ENCODE measurements at places on chromosomes 16 and 17.

DNA sequence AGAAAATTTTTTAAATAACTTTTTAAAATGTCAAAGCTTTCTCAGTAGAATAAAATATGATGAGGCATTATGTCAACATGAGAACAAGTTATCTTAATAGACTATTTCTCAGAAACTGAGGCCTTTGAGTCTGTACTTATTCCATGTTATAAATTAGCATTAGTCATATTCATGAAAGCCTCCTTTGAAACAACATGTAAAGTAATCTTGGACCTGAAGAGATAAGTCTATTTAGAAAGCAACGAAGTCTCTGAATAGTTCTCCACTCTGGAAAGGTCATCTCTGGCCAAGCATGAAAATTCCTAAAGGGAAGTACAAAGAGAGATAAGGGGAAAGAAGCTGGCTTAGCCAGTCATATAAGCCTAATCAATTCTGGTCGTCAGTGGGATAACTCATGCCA, 150.8 kb downstream of the CYB561 start:
- peak; percentile 74 for DNase-seq

GRCh38 chr16:55056585-55057401, 126.1 kb downstream of the IRX5 start:
- DNase-seq, result no peak

DNA sequence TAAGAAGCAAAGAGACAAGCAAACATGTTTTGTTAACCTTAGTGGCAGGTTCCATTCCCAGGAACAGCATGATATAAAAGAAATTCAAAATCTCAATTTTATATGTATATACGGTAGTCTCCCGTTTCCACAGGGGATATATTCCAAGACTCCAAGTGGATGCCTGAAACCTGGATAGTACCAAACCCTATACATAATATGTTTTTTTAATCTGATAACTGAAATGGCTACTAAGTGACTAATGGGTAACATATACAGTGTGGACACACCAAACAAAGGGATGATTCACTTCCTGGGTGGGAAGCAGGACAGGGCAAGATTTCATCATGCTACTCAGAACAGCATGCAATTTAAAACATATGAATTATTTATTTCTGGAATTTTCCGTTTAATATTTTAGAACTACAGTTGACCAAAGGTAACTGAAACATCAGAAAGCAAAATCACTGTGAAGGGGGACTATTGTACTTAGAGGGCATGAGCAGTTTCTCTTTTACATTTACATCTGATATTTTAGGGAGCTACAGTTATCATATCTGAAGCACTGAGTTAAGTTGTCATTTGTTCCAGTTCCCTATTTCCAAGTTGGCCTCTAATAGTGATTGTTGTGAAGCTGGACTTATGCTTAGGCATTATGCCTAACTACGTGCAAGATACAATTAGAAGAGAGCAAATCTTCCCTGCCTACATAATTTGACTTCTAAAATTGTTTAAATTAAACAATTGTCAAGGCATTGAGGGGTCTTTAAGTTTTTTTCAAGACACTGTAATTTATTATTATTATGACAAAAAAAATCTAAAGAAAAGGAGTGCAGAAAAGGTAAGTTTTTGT, 34.1 kb upstream of the ABCA6 start:
- DNase-seq, result peak; percentile 36

DNA sequence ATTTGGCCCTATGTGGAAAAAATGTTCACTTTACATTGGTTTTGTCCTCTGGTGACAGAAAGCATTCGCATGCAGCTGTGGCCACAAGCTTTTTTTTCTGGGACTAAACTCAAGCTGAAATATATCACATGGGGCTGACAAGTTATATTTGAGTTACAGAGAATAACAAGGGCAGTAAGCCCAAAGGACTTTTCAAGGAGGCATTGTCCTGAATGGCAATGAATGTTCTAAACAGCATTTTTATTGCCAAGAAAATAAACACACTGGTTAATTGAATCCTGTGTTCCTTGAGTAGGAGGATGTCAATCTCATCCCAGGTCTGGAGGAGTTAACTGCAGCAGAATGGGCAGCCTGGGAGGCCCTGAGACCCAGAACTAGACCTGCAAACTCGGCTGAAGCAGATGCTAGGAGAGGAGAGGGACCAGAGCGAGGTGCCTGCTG, 114.5 kb downstream of the COPRS start:
- peak; percentile 72 for DNase-seq

DNA sequence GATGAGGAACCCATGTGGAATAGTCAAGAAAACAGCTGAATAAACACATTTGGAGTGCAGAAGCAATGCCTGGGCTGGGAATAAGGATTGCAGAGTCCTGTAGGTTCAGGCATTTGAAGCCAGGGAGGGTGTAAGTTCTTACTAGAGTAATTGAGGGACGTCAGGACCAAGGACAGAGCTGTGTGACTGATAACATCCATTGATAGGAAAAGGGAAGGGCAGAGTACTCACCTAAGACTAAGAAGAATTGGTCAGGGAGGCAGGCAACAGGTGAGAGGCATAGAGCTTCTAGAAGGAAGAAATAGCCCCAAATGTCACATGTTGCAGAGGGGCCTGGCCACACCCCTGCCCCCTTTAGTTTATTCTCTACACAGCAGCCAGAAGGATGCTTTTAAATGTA, 79.8 kb upstream of the TMEM132E start:
- DNase-seq, result peak; percentile 28

- DNase-seq, result peak; percentile 57
These were observed 6.9 kb downstream of the PLLP start for GRCh38 chr16:57277586-57277985.

GRCh38 chr17:79960788-79961522, 74.7 kb downstream of the TBC1D16 start:
- peak; percentile 78 for DNase-seq

DNA sequence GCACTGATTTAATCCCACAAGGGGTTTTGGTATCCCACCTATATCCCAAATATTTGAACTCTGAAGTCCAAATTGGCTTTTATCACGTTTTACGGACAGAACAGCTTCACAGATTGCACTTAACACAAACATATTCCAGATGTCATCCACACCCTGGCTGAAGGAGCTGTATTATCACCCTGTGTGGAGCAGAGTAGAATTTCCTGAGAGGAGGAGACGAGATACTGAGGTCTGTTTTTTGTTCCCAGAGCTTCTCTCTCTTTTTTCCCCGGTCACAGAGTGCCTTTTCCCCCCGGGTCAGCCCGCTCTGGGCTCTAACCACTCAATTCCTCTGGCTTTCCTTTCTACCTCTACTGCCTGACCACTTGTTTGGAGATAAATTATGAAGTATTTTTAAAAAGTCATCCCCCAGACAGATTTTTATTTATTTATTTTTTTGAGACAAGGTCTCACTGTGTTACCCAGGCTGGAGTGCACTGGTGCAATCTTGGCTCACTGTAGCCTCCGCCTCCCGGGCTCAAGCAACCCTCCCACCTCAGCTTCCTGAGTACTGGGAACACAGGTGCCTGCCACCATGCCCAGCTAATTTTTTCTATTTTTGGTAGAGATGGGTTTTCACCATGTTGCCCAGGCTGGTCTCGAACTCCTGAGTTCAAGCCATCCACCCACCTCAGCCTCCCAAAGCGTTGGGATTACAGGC, 30.7 kb downstream of the DNAH2 start:
- DNase-seq, result no peak

GRCh38 chr16:68444056-68444657, 4.2 kb downstream of the SMPD3 start:
- DNase-seq, result peak; percentile 13

DNA sequence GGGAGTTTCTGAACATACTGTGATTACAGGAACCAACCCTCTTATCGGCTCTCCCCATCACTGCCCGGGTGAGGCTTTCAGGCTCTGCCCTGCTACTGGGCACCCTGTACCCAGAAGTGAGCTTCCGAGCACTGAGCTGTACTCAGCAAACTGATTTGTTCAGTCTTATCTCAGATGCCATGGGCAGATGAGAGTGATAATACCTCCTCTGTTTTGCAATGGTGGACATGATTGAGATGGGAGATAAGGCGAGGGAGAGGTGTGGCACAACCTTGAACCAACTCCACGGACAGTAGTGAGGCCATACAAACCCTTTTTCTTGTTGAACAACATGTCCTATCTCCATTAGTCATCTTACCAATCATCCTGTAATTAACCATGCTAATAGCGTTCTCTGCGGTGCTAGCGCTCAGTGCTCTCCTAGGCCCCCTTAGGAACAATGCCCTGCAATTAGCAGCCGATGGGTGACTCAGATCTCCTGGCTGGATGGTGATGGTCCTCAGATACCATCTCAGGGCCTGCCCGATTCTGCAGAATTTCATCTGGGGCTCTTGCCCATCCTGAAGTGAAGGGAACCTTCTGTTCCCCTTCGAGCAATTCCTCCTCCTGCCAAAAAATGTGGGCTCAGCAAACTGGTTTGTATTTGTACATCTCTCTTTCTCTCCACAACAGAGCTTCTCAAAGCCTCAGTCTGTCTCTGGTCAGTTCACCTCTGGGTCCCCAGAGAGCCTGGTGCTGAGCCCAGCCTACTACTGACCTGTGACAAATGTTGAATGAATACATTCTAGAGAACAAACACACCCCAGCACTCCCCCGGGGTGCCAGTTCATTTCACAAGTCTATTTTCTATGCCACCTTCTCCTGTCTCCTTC, 139.3 kb upstream of the IRX3 start:
- DNase-seq, result no peak

GRCh38 chr16:29807426-29808218, 1.3 kb downstream of the MAZ start:
- DNase-seq, result peak; percentile 77

DNA sequence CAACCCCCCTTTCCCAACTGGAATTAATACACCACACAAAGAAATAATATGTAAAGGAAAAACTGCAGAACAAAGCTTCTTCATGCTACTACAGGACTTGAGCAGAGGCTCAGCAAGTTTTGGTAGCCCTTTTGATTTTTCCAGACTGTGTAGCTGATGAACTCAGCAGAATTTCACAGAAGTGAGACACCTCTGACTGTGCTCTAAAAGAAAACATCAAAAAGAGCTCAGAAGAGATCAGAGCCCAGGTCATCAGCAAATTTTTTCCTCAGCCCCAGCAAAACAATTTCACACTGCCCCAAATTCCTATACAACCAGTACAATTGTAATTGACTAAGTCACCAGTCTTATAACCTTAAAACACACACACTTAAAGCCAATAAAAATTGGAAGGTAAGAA, 38.0 kb downstream of the TTC19 start:
- no peak for DNase-seq

DNA sequence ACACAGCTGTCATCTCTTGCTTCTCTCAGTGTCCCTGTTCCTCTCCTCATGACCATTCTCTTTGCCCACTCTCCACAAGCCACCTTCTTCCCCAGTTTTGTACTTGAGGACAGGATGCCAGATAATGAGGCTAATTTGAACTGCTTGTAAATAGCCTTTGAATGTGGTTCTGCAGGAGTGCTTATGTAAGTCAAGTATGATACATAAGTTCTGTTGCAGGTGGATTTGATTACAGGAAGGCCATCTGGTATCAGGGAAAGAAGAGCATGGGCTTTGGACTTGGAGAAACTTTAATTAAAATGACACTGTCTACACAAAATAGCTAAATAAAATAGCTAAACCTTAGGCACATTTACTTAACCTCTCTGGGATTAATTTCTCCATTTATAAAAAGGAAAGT, 120.2 kb upstream of the HLF start:
- DNase-seq, result no peak

DNA sequence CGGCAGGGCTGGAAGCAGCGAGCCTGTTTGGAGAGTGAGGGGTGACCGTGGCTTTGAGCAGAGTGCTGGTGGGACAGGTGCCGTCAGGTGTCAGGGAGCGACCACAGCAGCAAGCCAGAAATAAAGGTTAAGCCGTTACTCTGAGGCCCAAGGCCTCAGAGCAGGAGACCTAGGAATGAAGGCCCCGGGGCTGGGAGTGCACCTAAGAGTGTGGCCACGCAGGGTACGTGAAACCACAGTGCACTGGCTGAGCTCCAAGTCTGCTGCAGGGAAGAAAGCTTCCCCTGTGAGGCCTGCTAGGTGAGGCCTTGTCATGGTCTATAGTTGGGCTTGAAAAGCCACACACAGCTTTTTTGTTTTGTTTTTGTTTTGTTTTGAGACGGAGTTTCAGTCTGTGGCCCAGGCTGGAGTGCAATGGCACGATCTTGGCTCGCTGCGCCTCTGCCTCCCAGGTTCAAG, 8.7 kb downstream of the CLUAP1 start:
- no peak for DNase-seq

GRCh38 chr17:80703142-80703478, 158.5 kb downstream of the RPTOR start:
- no peak for DNase-seq

GRCh38 chr17:37024181-37024637, 75.5 kb downstream of the AATF start:
- DNase-seq, result no peak

GRCh38 chr17:41781404-41782110, 5.0 kb downstream of the JUP start:
- no peak for DNase-seq

DNA sequence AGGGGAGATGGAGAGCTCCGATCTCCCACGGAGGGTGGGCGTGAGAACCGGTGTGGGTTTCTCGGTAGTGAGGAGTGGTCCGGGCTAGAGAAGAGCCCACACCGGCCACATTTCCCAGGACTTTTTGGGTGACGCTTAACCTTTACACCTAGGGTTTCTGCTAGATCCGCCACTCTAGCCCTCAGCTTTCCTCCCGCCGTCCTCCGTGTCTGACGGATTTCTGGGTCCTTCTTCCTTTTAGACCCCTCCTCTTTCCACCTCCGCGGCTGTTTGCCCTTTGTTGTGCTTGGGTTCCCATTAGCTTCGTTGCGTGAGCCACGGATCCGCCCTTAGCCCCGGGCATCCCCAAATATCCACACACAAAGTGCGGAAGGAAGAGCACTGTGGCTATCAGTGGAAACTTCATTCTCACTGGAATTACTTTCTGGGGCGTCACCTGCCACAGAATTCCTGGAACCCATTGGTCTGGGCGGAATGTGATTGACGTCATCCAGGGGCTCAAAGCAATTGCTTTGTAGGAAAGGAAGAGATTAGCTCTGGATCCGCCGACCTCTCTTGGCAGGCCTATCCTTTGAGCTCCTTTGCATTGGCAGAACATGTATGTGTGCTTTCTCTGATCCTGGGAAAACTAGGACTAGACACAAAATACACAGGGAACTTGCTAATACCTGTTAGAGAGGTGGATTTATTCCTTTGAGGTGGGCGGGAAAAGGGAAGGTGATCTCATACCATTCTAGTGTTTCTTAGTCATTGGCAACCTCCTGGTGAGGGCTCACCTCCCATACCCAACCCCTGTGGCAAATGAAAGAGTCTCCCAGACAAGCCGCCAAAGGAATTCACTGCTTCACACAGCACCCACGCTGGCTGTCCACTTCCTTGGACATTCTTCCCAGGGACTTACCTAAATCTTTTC, 654 bp downstream of the TNFAIP1 start:
- peak; percentile 32 for DNase-seq

- no peak for DNase-seq
These were observed 18.1 kb upstream of the MAF start for GRCh38 chr16:79618692-79619050.

- no peak for DNase-seq
These were observed 25.3 kb downstream of the CDH13 start for GRCh38 chr16:82651921-82652601.

DNA sequence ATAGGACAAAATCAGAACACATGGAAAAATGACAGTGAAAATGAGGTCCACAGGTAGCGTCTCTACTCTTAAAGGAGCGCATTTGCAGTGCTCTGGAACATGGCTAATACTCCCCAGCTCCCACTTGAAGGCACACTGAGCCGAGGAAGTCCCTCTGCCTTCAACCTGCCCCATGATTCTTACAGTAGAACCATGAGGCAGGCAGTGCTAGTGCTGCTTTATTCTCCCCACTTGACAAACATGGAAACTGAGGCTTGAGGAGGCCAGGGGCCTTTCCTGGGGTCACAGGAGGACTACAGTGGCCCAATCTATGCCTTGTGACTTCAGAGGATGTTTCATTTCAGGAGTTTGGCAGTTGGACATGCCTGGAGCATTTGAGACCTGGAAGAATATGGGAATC, 244.1 kb upstream of the MAF start:
- no peak for DNase-seq

Data from COLO829 (cell line).